ENCODE measurements at places on chromosomes 3 and 15. TPM values are rescaled to one million over a fixed set of nuclear protein-coding genes. Genes with fewer than 3 reads are reported as not detected.

The CCDC80 gene
- total RNA-seq = 1,574 TPM

- no peak for DNase-seq
These were observed 68.5 kb downstream of the TMCO5A start for GRCh38 chr15:38002883-38003477.

The NAALADL2 gene
- total RNA-seq = 19.8 TPM

DNA sequence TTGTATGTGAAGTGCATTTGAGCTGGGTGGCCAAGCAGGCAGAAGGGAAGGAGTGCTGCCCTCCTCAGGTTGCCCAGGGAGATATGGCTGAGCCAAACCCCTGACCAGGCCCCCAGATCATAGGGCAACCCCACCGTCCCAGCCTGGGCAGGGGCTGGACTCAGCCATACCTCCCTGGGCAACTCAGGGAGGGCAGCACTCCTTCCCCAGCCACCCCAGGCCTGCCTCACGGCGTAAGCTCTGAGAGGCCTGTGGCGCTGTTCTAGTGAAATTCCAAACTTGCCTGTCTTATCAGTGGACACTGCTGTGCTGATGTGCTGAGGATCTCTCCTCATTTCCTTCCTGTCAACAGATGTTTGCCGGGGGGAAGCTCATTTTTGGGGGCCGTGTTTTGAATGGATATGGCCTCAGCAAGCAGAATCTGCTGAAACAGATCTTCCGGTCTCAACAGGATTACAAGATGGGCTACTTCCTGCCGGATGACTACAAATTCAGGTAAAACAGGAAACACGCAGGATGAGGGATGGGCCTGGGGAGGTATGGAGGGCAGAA, 57.6 kb upstream of the FGD5 start:
- no peak for DNase-seq

The FEZF2 gene
- not detected for total RNA-seq

DNA sequence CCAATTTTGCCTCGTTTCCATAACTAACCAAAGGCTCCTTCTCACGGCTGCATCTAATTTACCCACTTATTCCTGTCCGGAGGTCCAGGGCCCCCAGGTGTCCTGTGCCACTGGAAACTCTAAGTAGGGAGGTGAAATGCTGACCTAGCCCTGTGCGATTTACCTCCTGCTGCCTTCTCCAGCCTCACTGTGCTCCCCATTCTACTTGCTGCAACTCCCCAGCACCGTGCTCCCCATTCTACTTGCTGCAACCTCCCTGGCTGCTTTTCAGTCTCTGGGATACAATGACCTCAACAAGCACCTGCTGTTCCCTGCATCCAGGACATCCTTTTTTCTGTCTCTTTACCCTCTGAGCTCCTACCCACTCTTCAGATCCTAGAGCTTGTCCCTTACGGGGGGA, 254.7 kb upstream of the PROK2 start:
- no peak for DNase-seq

GRCh38 chr15:89513284-89513683, 16.9 kb upstream of the RHCG start:
- DNase-seq = no peak

- no peak for DNase-seq
These were observed 130.6 kb downstream of the IGF1R start for GRCh38 chr15:98778960-98779359.

DNA sequence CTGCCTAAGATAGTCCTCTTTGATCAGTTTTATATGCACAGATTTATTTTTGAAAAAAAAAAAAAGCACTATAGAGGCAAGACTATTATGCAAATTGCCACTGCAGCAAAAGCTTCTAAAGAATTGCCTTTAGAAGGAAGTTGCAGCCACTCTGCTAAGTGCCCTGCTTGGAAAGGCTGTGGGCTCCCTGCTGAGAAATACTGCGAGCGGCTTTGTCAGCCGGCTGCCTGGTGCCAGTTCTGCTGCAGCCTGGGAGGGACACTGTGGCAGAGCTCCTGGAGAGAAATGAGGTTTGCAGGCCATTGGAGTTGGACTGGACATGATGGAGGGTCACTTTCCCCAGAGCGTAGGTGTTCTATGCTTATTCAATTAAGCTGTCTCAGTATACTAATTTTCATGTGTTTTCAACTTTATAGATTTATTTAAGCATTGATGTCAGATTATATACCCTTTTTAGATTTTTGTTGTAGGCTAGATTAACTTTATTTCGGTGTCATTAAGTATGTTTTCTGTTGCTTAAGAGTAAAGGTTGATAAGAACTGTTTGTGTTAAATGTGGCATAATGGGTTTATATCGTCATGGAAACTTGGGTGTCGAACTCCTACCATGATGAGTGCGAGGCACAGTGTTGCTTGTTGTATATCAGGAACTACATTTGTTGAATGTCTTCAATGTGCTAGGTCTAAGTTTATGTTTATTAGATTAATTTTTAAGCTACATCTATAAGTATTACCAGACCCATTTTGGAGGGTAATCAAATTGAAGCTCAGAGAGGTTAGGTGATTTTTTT, 6.6 kb downstream of the MAP2K5 start:
- no peak for DNase-seq

DNA sequence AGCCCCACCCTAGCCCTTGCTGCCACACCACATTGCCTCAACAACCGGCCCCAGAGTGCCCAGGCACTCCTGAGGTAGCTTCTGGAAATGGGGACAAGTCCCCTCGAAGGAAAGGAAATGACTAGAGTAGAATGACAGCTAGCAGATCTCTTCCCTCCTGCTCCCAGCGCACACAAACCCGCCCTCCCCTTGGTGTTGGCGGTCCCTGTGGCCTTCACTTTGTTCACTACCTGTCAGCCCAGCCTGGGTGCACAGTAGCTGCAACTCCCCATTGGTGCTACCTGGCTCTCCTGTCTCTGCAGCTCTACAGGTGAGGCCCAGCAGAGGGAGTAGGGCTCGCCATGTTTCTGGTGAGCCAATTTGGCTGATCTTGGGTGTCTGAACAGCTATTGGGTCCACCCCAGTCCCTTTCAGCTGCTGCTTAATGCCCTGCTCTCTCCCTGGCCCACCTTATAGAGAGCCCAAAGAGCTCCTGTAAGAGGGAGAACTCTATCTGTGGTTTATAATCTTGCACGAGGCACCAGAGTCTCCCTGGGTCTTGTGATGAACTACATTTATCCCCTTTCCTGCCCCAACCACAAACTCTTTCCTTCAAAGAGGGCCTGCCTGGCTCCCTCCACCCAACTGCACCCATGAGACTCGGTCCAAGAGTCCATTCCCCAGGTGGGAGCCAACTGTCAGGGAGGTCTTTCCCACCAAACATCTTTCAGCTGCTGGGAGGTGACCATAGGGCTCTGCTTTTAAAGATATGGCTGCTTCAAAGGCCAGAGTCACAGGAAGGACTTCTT, 39.1 kb downstream of the MESD start:
- no peak for DNase-seq

DNA sequence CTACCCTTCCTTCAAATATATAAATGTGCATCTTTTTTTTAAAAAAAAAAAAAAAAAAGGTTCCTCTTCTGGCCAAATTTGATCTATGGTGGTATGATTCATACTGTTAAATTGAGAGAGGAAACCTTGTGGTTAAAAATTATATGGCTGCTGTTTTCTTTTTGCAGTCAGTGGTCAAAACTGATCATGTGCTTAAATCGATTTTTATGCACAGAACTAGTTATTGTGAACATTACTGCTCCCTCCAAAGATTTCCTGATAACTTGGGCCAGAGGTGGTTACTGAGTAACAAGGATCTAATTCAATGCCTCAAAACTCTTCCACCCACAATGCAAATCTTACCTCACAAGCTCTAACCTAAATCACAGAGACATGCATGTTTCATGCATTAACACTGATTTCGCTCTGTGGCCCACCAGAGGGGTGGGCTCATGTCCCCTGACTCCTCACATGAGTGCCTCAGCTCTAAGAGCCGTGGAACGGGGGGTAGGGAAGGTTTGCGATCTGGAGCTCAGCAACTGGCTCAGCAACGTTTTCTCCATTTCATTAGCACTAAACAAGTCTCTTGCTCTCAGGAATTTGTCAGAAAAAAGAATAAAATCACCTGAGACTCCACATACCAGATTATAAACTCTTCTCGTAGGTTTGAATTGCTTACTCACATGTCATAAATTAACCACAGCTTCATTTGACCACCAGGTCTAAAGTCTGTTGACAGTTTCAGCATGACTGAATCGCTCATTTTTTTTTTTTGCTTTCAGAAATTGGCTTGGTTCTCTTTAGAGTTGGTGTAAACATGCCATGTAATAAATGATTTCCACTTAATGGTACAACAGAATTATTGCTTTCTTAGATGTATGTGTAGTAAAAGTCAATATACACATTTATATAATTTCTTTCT, 280.4 kb downstream of the CD47 start:
- DNase-seq = no peak

The RFC4 gene
- 24.2 TPM for total RNA-seq

The ARGFX gene
- not detected for total RNA-seq

DNA sequence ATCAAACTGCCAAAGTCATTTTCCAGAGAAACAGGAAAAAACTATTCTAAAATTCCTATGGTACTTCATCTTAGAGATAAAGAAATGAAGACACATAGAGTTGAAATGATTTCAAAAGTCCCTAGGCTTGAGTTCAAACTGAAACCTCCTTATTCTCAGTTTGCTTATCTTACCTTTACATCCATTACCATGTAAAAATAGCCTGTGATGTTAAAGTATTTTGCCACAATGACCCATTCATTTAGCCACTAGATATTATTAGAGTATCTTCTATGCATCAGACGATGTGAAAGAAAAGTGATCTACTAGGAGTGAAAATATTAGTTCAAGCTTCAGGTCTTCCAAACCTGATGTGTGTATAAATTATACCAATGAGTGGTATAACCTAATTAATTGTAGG, 55.1 kb upstream of the TTC14 start:
- no peak for DNase-seq

GRCh38 chr15:81947548-81947947, 98.3 kb downstream of the MEX3B start:
- no peak for DNase-seq

Data from chondrocyte (in vitro differentiated cells).